ENCODE measurements at places on chromosomes 7 and 10. TPM values are rescaled to one million over a fixed set of nuclear protein-coding genes. Genes with fewer than 3 reads are reported as not detected.
A peak's percentile ranks its signal among the peaks of the same experiment; 100 is the strongest.

DNA sequence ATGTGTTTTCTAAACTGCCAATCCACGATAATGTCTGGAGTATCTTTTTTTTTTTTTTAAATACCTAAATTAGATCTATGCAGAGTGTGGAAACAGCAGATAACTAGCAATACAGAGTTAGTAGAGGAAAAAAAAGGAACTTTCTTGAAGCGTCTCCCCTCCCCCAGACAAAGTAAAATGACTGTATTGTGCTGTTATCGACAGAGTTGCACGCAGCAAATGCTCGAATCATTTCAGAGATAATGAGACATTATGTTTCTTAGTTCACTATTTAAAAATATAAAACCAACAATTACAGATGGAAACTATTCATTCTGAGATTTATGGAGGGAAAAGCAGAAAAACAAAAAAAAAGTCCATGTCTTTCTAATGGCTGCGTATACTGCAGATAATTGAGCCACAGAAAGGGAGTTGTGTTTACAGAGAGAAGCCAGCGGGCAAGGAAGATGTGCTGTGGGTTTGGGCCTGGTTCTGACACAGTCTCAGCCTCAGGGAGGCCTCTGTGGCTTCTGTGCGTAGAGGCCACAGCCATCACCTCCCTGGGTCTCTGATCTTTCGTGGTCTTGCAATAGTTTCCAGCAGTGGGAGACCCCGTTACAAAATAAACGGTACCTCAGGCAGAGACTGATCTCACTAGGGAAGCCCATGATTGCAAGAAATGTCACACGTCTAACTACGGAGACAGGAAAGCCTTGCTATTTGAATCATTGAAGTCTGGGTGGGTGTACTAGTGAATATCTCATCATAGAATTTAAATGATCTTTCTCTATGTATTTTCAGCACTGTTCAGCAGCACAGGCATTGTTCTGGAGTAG, 19.1 kb upstream of the KLF6 start:
- DNase-seq = peak; percentile 26

- DNase-seq = no peak
Measured at GRCh38 chr10:124302951-124303505, 115.7 kb downstream of the OAT start.

DNA sequence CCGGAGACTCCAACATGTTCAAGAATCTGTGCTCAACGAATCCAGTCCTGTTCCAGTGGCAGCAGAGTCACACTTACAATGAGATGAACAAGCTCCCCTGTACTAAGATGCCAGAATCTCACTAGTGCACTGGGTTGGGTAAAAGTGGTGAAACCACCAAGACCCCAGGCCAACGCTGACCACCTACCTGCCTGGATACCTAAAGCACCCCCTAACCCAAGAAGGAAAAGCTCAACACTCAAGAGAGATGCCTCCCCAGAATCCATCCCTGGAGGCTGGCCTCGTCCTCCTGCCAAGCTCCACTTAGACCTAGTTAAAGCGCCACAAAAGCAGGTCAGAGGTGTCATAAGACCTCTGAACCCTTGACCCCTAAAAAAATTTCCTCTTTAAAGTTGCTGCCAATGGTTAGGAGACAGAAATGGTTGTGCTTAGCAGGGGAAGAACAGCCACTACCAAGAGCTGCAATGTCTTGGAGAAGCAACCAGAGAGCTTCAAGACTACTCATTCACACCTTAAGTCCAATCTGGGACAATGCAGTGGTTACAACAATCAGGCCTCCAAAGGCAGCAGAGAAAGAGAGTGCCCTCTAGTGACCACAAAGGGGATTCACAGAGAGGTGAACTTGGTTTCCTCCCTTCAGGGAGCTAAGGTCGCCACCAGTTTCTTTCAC, 94.6 kb upstream of the MACROH2A2 start:
- peak; percentile 62 for DNase-seq

DNA sequence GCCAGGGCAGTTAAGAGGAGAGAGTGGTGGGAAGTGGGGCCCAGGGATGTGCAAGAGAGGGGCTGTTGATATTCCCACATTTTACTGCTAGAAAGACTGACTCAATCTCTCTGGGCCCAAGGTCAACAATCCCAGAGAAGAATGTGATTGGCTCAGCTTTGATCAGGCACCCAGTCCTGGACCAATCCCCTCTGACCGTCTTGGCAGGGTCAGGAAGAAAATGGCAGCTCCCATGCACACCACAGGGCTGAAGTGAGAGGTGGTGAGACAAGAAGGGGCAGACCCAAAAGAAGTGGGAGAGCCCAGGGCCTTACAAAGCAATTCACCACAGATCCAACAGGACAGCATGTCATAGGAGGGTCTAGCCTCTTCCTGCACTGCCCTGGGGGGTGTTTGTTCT, 3.3 kb upstream of the C10orf105 start:
- no peak for DNase-seq

DNA sequence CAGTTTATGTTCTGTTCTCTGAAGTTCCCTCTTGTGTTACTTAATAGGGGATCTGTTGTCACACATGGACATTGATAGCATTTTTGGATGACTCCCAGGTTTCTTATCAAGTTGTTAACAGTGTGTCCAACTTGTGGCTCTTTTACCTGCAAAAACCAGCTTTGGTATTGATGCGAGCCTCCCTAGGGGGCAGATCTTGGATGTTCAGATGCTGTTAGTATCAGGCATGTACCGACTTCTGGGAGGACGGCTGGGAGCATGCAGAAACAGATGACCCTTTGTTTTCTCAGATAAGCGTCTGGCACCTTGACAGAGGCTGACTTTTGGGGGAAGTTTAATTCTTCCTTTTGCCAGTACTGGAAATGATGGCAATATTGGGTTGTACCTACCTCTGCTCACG, 2.2 kb downstream of the PLPP4 start:
- DNase-seq = no peak

DNA sequence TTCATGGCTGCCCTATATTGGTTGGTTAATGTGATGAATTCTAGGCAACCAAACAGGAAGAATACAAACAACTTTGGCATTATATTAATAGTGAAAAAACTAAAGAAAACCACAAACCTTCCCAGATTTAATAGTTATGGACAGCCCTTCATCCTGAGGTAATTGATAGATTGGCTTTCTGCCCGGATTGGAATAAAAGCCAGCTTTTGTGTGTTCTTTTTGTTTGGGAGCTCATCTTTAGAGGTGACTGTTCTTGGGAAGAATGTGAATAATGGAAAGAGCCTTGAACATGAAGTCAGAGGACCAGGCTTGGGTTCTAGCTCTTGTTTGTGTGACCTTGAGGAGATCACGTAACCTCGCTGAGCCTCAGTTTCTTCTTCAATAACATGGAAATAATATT, 92.3 kb downstream of the VTI1A start:
- no peak for DNase-seq

GRCh38 chr7:132433301-132433700, 143.0 kb downstream of the PLXNA4 start:
- DNase-seq = peak; percentile 10

- no peak for DNase-seq
Measured at GRCh38 chr7:25832929-25833328, 319.1 kb upstream of the NFE2L3 start.

GRCh38 chr7:52447581-52448180, 587.8 kb upstream of the POM121L12 start:
- no peak for DNase-seq

DNA sequence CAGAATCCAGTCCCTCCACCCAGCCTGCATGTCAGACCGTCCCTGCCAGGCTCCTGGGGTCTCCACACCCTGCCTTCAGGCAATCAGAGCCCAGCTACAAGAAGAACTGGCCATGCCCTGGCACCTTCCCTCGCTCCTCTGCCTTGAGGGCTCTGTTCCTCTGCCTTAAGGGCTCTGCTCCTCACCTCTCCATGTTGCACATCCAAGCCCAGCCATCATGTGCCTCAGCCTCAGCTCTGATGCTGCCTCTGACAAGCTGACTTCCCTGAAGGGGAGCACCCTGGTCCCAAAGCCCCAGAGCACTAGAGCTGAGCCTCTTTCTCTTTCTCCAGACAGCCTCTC, 50.3 kb upstream of the ANTXRL start:
- DNase-seq = no peak

- no peak for DNase-seq
Measured at GRCh38 chr7:125878988-125879387, 949.4 kb upstream of the POT1 start.

GRCh38 chr10:80078448-80079311, at the start of gene TMEM254:
Gene TMEM254, plus strand, starts transcription at chr10:80078665. Its CDS starts 35 bp downstream, at chr10:80078700.
- peak; percentile 95 for DNase-seq

DNA sequence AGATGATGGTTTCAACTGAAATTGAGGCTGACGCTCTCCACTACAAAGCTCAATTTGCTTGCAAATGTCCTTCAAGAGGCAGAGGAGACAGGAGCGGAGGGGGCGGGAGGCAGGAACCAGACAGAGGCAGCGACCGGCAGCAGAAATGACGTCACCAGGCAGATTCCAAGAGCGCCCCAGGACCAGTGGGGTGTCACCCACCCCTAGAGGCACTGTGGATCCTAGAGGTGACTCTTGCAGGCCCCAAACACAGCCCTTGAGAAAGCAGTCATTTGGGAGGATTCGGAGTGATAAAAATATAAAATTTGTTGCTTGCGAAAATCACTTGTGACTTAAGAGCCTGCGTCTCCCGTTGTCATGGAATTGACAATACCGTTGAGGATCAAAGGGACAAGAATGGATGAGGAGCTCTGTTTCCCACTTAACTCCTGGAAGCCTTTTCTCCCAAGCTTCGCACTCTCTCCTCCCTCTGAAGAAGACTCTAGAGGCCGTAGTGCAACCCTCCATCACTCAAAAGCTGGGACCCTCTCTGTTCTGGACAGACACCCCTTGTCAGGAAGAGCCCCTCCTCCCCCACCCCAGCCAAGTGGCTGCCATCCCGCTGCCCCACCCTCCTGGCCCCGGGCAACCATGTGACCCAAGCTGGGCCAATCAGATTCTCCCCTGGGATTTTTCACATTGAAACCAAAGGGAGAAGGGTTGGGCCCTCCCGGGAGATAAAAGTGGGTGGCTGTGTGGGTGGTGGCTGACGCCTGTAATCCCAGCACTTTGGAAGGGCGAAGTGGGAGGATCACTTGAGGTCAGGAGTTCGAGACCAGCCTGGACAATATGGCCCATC, 16.3 kb upstream of the SLC29A4 start:
- DNase-seq = no peak

DNA sequence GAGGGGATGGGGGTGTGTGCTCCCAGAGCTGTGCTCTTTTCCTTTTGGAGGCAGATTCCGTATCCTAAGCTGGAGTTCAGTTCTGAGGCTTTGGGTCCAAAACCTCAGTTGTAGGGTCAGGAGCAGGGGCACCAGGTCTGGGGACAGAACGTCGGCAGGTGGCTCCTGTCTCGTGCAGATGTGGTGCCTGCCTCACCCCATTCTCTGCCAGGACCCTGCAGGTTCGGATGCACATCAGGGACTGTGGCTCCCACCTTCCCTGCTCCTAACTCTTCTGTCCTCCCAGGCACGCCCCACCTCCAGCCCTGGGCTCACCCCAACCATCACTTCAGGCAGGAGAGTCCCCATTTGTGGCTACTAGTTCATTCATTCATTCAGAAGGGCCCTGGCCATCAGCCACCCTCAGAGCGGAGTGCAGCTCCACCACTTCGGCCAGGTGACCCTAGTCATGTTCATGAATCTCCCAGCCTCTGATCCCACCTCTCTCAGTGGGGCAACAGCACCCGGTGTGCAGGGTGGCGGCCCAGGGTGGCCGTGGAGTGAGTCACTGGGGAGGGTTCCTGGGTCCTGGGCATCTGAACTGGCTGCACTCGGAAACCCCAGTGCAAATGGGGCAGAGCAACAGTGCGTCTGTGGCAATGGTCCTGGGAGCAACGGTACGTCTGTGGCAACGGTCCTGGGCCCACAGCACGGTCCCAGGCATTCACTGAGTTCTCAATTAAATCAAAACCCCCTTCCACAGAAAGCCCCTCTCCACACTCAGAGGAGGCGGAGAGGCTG, 100.8 kb upstream of the FAM20C start:
- no peak for DNase-seq

- no peak for DNase-seq
Measured at GRCh38 chr7:584122-584465, 64.4 kb upstream of the PDGFA start.

- no peak for DNase-seq
Measured at GRCh38 chr7:96219378-96220130, 102.3 kb downstream of the SLC25A13 start.

GRCh38 chr10:59808896-59809643, 55.8 kb upstream of the MRLN start:
- DNase-seq = peak; percentile 83

GRCh38 chr7:13952921-13953320, 36.5 kb downstream of the ETV1 start:
- DNase-seq = no peak

DNA sequence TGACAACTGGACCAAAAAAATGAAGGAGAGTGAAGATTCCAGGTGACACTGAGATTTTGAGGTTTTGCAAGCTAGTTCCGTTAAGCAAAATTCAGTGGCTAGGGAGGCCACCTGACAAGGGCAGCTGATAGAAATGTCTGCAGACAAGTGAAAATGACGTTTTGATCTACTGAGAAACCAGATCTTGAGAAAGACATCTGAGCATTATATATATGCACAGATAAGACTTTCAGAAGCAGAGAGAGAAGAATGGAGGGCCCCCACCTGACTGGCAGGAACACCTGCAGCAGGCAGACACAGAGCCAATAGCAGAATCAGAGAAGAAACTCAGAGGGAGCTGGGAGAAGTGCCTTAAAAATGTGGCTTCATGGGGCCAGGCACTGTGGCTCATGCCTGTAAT, 76.1 kb upstream of the LRGUK start:
- no peak for DNase-seq

GRCh38 chr7:68014031-68014736, 1017.6 kb downstream of the TYW1 start:
- no peak for DNase-seq

GRCh38 chr7:66359656-66360211, 154.6 kb downstream of the TPST1 start:
- no peak for DNase-seq

- no peak for DNase-seq
Measured at GRCh38 chr10:91762878-91763277, 35.3 kb upstream of the TNKS2 start.

DNA sequence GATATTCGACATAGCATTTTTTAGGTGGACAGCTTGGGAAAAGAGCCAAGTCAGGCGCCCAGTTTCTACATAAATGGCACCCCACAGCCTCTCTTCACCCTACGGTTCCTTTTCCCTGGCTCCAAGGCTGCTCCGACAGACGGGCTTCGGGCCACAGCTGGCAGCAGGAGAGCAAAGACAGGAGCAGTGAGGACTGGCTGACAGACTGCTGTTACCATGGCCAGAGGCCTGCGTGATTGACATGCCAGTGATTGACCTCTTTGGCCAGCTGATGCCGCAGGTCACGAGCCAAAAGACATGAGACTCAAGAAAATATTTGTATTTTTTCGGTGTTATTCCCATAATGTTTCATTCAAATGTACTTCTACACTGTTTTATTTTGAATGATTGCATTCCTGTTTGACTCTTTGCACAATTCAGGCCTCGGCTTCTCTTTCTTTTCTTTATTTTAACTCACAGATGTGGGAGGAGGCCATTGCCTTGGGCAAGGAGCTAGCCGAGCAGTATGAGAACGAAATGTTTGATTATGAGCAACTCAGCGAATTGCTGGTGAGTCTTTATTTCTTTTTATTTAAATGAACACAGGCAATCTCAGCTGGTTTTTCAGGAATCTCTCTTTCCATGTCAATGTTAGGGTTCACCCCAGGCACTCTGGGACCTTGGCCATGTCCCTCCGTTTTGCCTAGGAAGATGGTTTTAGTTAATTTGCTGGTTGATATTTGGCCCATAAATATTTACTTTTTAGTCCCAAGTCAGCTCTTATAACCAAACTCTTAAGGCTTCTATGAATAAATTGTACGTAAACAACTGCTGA, 146.3 kb upstream of the NPS start:
- no peak for DNase-seq

Gene SEMA3E
- not detected for polyA plus RNA-seq

Gene FFAR4
- polyA plus RNA-seq = not detected

Gene CPA2
- 12.9 TPM for polyA plus RNA-seq

Gene SFTPA1
- polyA plus RNA-seq = 3.5 TPM

Gene EGR2
- polyA plus RNA-seq = 0.45 TPM

Gene SUN3
- polyA plus RNA-seq = not detected

Gene ZNF804B
- polyA plus RNA-seq = 0.12 TPM

All from small intestine (tissue), 16 donors.